ENCODE measurements at places on chromosomes 3 and 15.

DNA sequence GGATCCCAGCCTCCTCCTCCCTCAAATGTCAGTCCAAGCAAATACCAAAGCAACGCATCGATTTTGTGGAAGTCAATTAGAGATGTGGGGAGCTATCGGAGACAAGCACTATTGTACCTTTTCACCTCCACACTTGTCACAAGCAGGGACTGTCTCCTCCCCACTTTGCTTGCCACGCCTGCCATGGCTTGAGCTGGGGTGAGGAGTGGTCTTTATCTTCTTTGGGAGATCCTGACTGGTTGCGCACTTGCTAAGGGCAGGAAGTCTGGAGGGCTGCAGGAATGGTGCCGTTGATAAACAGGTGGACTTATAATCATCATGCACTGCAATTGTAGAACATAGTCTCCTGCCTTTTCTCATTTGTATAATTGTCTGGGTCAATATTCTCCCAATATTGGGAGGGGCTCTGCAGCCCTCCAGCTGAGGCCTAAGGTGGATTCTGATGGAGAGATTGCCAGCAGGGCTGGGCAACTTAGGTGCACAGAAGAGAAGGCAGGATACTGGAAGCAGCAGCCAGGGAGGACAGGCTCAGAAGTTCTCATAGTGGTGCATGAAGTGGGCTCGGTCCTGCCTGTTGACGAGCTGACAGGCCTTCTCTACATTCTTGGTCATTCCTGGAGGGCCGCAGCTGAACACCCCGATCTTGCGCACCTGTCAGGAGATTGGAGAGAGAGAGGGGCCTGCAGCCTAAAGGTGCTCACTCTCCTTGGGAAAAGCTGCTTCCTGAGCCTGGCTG is 20.2 kb downstream of the DUOX2 start:
- no peak for DNase-seq

GRCh38 chr15:77860071-77860691 is 217.3 kb downstream of the TBC1D2B start:
- DNase-seq = no peak

- no peak for DNase-seq
Measured at GRCh38 chr3:150396956-150397550, 11.0 kb upstream of the TSC22D2 start.

DNA sequence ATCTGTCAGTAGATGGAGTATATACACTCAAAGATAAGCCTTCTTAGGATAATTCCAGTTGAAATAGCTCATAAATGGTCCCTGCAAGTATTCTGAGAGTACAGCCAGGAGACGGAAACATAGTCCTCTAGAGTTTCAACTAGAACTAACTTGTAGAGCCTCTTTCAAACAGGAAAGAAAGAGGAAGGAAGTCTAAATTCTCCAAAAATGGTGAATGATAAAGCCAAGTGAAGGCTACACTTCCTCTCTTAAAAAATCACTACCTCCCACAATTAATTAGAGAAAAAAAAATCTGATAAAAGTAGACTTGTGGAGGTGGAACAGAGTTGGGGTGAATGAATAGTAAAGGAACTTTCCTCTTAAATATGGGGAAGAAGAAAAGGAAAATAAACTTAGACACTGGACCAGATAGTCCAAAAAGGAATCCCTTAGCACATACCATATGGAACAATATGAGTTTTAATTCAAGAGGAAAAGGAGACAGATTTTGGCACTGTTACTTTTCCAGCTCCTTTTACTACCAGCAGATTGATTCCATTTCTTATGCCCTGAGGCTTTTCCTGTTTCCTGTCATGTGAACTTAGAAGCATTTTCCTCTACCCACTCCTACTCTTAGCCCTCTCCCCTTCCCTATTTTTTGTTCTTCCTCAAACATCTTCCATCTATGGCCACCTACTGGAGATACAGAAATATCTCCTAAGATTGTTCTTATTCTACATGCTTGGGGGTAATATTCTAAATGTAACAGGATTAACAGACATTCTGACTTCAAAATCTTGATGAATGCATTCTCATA is 207.6 kb downstream of the CHST2 start:
- no peak for DNase-seq

DNA sequence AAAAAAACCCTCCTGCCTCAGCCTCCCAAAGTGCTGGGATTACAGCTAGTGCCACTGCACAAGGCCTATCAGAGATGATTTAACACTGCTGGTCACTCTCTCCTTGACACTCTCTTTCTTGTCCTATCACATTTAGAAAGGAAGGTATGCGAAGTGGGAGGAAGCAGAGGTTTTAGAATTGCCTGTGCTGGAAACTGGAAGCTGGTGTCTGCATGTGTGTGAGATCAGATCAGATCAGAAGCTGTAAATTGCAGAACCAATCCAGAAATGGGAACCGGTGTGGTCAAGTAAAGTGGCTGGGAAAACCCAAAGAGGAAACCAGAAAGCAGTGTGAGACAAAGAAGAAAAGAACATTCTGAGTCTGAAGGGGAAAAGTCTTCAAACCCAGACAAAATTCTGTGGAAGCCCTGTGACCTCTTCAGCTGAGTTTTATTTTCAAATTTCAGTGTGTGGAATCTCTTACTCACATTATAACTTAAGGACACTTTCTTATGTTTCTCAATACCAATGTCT is 2.8 kb downstream of the EFHB start:
- no peak for DNase-seq

- no peak for DNase-seq
Measured at GRCh38 chr3:23078735-23079134, 124.4 kb upstream of the UBE2E2 start.

DNA sequence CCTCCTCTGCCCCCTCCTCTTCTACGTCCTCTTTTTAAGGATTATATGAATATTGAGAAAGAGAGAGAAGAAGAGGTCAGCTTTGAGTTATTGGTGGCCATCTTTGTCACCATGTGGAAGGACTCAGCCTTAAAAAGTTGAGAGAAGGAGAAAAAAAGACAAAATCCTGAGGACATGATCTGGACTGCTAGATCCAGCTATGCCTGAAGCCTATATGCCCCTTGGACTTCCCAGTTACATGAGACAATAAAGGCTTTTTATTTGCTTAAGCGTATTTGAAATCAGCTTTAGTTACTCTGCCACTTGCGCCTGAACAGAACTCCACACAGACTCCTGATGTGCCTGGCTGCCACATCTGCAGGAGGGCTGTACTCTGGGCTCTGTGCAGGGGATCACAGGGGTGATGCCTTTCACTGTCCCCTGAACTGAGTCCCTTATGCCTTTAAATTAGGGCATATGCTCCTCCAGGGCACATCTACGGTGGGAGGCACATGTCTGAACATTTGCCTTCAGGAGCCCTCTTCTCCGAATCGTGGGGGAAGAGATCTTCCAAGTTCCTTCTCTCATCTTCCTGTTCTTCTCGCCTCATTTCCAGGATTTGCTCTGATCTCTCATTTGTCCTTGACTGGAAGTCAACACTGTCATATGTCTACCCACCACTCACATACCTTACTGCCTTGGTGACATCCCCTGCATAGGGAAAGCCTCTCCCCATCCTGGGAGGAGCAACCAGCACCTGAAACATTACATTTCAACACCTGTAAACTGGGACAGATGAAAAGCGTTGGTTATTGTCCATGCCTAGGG is 14.0 kb upstream of the PLA2G4E start:
- no peak for DNase-seq

GRCh38 chr15:31869686-31870307 is 160.5 kb upstream of the CHRNA7 start:
- no peak for DNase-seq

DNA sequence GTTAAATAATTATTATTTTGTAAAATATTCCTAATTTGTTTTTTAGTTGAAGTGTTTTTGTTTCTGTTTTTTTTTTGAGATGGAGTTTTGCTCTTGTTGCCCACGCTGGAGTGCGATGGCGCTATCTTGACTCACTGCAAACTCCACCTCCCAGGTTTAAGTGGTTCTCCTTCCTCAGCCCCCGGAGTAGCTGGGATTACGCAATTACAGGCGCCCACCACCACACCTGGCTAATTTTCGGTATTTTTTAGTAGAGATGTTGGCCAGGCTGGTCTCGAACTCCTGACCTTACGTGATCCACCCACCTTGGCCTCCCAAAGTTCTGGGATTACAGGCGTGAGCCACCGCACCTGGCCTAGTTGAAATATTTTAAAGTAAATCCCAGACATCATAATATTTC is 48.7 kb upstream of the GATM start:
- no peak for DNase-seq

DNA sequence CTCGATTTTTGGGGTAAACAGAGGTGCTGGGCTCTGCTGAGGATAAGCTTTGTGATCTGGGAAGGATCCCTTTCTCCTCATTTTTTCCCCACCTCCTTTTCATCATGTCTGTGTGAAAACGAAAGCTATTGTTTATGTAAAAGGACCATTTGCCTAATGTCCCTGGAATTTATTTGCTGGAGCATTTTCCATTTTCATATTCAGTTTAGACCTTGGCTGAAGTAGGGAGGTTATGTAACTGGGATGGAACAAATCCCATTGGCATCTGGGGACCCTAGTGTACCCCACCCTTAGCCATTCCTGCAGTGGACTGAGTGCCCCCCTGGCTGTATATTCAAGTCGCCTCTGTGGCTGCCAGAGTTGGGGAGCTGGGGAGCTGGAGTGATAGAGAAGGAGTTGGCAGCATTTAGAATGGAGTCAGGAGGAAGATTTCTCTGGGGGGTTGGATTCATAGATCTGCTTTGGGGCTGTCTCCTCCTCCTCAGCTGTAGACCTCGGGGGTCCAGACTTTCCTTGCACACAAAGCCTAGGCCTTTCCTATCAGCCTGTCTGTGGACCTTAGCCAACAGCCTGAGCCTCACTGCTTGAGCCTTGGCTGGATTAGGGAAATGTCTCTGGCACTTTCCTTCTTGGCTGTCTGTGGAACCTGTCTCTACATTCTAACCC is 270.4 kb upstream of the CTDSPL start:
- DNase-seq = no peak

GRCh38 chr3:16316847-16317560 is 52.0 kb downstream of the OXNAD1 start:
- no peak for DNase-seq

GRCh38 chr3:8650583-8651416 is 6.2 kb upstream of the SSUH2 start:
- no peak for DNase-seq

All from activated gamma-delta T cell treated with anti-CD3 and anti-CD28 coated beads, Interleukin-2, amount 50 U/mL, for 16 hours (primary cell).